ENCODE measurements at places on chromosomes 2 and 18. TPM values are rescaled to one million over a fixed set of nuclear protein-coding genes. Genes with fewer than 3 reads are reported as not detected.

DNA sequence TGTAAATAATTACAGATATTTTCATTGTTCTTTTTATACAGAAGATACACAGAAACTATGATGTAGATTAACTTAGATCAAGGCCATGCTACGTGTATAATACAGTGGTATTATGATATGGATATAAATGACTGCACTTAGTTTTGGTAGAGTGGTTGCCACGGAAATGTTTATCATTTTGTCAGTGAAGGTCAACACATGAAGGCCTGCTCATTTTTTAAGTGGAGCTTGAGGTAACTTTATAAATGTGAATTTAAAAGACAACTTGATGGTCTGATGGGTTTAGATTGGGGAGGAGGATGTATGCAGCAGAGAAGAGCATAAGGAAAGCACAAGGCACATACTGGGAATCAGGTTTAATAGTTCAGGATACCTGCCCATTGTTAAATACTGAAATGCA is 14.4 kb upstream of the BBS5 start:
- no peak for DNase-seq

SLC4A3 gene
- 0.22 TPM for total RNA-seq

DNA sequence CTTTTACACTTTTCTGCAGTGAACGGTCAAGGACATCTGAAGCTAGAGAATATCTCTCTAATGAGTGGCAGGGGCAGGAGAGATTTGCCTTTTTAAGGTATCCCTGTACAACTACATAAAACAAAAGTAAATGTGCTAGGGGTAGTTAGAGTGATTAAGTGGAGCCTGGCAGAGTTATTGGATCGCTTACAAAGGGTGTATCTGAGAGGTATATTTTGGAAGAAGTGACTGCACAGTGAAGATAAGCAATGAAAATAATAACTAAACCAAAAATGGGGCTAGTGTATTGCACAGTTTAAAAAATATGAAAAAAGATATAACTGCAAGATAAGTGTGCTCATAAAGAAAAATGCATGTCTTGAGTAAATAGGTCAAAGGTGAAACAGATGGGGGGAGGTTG is 193.5 kb upstream of the EPC2 start:
- DNase-seq, result no peak

STARD6 gene
- total RNA-seq, result 0.20 TPM

DNA sequence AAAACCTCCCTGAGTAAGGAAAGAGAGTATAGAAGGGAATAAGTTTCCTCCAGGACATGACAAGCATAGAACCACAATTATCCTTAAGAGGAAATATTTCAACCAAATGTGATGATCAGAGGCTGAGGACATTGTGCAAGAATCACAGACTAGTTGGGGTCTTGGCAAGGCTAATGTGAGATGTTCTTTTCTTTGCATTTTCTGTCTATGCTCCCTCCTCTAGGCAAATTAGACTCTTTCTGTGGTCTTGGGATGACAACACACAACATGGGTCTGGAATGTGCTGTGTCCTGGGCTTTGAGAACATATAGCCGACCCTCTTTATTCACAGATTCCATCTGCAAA is 32.0 kb upstream of the IL1RL1 start:
- DNase-seq, result no peak

CLHC1 gene
- 6.9 TPM for total RNA-seq

DNA sequence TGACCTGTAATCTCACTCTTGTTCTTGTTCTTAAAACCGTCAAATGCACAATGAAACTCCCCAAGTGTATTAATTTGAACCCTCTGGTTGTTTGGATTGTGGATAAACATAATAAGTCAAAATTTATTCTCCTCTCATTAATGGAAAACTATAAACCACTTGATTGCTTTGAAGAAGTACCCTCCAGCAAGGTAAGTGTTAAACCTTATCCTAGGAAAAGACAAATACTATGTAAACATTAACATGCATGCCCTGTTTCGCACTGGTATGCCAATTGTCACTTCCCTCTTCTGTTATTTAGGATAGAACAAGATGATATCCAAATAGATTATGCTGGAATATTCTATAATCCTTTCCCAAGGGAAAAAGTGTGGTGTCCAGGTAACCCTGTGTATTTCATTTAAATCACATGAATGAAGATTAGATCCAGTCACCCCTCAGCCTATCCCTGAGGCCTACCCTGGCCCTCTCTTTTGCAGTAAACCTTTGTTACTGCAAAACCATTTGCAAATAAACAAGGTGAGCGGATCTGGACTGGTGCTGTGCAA is 1.3 kb downstream of the ADI1 start:
- DNase-seq, result no peak

DNA sequence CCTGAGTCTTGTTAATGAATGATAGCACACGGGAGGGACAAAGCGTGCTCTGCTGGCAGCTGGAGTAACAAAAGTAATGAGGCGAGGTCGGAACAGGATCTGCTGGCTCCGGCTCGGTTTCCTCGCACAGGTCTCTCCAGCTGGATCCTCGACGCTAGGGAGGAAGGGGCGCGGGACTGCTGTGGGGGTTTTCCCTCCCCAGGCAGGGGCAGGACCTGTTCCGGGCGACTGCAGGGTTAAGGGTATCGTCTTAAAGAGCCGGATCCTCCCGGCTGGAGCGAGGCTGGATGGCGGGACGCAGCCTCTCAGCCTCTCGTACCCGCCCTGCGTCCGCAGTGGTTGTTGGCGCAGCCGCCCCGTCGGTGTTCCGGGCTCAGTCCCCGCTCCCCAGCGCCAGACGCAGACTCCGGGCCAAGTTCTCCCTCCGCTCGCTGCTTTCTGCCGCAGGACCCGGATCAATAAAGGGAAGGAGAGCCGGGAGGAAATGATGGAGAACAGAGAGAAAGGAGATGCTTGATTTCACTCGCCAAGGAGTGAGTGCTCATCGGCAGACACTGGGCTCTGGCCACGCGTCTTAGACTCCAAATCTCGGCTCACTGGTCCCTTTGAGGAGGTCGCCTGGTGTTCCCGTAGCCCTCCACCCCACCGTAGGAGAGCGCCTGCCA is 1.1 kb upstream of the LIPG start:
- no peak for DNase-seq

Data from lung microvascular endothelial cell (primary cell).